ENCODE measurements at places on chromosomes 6 and 20.

DNA sequence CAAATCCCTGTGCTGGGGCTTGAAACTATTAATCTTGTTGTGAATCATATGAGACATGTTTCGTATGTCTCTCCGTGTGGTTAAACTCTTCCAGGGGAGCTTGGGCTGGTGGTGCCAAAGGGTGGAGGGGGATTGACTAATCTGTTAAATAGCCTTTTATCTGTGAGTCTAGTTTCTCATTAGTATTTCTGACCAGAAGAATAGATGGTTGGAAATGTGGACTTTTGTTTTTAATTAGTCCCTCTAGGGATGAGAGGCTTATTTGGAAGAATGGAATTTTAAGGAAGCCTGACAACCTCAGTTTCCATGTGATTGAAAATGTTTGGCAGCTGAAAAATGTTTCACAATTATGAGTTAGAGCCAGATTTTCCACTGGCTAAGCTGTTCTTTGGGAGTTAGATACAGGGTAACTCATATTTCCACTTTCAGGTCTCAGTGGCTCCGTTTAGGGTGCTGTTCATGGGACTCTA lies 117.3 kb downstream of the BCKDHB start:
- no peaks in the 10 kb centered on the region for H3K4me1 ChIP-seq
- no peak for DNase-seq
- H3K27me3 ChIP-seq, result no peaks in the 10 kb centered on the region
- no peak overlapping the region for H3K27ac ChIP-seq

DNA sequence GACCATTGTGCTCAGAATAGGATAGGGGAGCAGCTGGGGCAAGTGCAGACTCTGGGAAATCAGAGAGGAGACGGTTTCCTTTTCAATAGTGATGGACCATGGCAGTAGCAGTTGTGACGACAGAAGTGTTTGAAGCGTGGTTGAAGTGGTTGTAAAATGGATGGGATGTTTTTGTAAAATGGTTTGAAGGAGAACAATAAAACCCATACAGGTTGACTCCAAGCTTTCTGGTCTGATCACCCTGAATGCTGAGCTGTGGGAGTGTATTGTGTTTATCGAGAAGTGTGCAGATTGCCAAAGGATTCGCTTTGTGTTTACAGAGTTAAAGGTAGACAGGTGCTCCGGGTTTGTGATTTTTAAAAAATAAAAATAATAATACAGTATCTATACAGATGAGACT lies 255.2 kb upstream of the SULF2 start:
- H3K4me1 ChIP-seq, result no peaks in the 10 kb centered on the region
- peaks cover 2% of the 10 kb centered on the region for H3K27me3 ChIP-seq
- DNase-seq, result no peak
- H3K4me3 ChIP-seq, result no peak overlapping the region
- no peak overlapping the region for H3K27ac ChIP-seq
- H3K36me3 ChIP-seq, result no peaks in the 10 kb centered on the region

DNA sequence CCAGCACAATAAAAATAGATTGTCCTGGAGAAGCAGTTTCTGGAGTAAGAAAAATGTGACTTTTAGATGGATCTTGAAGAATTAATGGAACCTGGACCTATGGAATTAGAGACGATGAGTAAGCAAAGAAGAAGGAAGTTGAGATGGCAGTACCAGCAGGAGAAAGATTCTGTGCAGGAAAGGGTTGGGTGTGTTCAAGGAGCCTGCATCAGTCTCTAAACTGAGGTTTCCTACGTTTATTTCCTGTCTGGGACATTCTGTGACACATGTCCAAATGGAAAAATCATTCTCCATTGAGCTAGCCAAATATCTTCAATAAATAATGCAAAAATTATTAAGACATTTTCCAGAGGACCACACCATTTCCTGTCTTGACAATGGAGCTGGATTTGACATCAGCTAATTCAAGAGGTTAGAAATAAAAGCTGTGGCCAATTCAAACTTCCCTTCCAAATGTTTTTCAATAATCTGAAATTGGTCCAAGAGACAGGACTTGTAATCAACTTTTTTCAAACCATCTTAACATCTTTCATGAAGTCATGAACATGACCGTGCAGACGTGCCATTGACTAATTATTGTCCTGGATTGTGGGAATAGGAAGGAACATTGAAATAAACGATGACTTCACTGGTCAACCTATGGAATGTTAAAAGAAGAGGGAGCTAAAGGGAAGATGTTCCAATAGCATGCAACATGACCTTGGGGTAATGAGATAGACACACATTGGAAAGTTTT lies 198.3 kb downstream of the ZNF217 start:
- H3K27ac ChIP-seq, result no peak overlapping the region
- H3K4me3 ChIP-seq, result no peak overlapping the region
- no peaks in the 10 kb centered on the region for H3K27me3 ChIP-seq
- H3K36me3 ChIP-seq, result no peaks in the 10 kb centered on the region

DNA sequence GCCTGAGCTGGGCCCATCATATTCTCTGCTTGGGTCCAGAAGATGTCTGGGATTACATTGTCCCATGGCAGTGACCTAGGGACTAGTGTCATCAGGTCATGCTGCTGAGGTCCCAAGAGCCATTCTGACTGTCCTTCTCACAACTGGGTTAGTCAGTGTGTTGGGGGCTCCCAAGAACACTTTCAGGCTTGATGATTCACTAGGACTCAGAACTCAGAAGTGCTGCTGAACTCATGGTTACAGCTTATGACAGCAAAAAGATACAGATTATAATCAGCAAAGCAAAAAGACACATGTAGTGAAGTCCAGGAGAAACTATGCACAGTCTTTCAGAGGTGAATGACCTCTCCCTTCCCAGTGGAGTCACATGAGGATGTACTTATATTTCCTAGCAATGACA lies 107.8 kb downstream of the SYNE1 start:
- H3K27ac ChIP-seq, result no peak overlapping the region
- no peak for DNase-seq
- no peaks in the 10 kb centered on the region for H3K36me3 ChIP-seq

DNA sequence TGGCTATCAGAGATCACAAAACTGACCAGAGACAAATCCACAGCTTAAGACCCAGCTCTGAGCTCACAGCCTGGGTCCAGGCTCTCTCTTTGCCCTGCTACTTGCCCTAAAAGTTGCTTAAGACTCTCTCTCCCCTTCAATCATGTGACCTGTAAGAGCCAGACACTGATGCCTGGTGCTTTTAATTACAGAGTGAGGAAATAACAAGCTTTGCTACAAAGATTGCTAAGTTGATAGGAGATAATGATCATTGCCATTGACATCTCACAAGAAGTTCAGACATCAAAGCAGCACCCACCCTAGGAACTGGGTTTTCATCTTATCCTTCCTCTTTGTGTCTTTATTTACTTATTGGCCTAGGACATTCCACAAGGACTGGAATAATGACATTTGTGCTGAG lies 125.9 kb upstream of the CD93 start:
- H3K4me3 ChIP-seq, result no peak overlapping the region
- no peaks in the 10 kb centered on the region for H3K36me3 ChIP-seq
- DNase-seq, result no peak

Data from CD4-positive, alpha-beta T cell (primary cell).